ENCODE measurements at places on chromosomes 5 and 9.
A peak's percentile ranks its signal among the peaks of the same experiment; 100 is the strongest.

DNA sequence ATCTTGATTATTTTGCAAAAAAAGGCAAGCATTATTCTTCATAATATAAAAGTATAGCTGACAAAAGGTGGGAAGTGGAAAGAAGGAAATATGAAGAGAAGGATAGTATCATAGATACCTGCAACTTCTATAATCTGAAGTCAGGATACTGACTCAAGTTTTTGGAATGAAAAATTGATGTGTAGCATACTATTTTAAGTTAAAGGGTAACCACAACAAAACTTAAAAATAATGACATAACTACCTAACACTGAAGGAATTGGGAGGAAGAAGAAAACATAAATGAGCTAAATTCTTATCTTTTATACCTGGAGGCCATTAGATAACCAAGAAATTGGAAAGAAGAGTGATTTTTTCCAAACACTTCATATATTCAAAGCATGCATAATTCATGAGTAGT, 51.8 kb upstream of the TLE1 start:
- no peaks in the 10 kb centered on the region for H3K27me3 ChIP-seq
- H3K4me1 ChIP-seq = no peaks in the 10 kb centered on the region
- no peak overlapping the region for H3K4me3 ChIP-seq
- DNase-seq = no peak
- no peak overlapping the region for H3K27ac ChIP-seq
- no peaks in the 10 kb centered on the region for H3K36me3 ChIP-seq

DNA sequence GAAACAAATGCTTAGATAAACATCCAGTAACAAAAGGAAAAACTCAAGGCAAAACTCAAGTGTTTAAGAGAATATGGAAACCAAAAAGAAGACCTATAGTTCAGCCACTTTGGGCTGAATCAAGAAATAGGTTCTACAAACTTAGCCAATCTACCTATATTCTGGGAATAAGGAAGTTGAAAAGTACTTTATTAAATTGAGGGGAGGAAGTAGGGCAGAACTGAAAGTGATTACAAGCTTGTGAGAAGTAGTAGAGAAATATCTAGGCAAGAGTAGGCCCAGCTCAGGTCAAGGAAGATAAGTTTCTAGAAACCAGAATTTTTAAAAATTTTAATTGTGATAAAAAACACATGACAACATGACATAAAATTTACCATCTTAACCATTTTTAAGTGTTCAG, 384.8 kb upstream of the PCSK5 start:
- H3K4me1 ChIP-seq = no peaks in the 10 kb centered on the region
- no peak for DNase-seq
- no peak overlapping the region for H3K27ac ChIP-seq
- no peak overlapping the region for H3K4me3 ChIP-seq
- no peaks in the 10 kb centered on the region for H3K36me3 ChIP-seq
- no peaks in the 10 kb centered on the region for H3K27me3 ChIP-seq

DNA sequence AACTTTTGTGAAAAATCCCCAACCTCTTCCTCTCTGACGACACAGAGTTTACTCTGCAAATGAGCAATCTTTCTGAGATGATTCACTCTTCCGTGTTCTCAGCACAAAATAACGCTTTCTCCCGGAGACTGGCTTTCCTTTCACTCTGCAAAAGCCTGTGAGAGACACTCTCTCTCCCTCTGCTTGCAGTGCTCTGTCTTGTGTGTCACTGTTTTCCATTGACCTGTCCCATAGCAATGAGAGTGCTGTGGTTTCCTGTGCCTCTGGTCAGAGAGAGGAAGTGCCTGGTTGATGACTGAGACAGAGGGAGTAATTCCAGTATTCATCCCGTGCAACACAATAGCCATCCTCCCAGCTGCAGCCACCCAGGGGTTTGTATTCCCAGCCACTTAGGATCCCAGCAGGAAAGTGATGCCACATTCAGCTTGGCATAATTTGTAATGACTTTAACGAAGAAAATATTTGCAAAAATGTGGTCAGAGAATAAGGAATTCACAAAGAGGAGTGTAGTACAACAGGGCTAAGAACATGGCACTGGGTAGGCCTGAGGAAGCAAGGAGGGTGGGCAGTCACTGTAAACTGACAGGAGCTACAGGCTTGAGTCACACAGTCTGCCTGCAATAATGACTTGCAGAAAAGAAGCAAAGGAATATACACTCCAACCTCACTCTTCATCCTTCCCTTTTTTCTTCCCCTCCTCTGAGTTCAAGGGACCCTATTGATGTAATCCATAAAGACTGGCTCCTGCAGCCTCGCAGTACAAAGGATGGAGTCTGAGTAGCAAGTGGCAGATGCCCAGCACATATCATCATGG, 463.5 kb upstream of the RGMB start:
- H3K27ac ChIP-seq = no peak overlapping the region
- H3K4me3 ChIP-seq = no peak overlapping the region
- no peak for DNase-seq

- H3K36me3 ChIP-seq = no peaks in the 10 kb centered on the region
- no peaks in the 10 kb centered on the region for H3K27me3 ChIP-seq
- no peak for DNase-seq
- H3K27ac ChIP-seq = no peak overlapping the region
- no peak overlapping the region for H3K4me3 ChIP-seq
These were observed 9.8 kb downstream of the CXCL14 start for GRCh38 chr5:135568923-135569360.

- no peak overlapping the region for H3K4me3 ChIP-seq
- no peak for DNase-seq
- H3K36me3 ChIP-seq = no peaks in the 10 kb centered on the region
These were observed 104.2 kb downstream of the SEC61B start for GRCh38 chr9:99326112-99326916.

GRCh38 chr9:71915495-71915894, 4.1 kb downstream of the C9orf85 start:
- peaks cover 9% of the 10 kb centered on the region for H3K4me1 ChIP-seq
- H3K4me3 ChIP-seq = no peak overlapping the region
- no peaks in the 10 kb centered on the region for H3K36me3 ChIP-seq
- no peak for DNase-seq

GRCh38 chr5:59034498-59035186, 451.8 kb downstream of the RAB3C start:
- H3K27me3 ChIP-seq = no peaks in the 10 kb centered on the region
- H3K36me3 ChIP-seq = no peaks in the 10 kb centered on the region
- peak; percentile 38 for DNase-seq

- H3K4me3 ChIP-seq = peak overlapping the region; percentile 92
- peaks cover 9% of the 10 kb centered on the region for H3K4me1 ChIP-seq
- H3K36me3 ChIP-seq = peaks cover 12% of the 10 kb centered on the region
- H3K27me3 ChIP-seq = no peaks in the 10 kb centered on the region
- peak overlapping the region; percentile 82 for H3K27ac ChIP-seq
These were observed 2.5 kb upstream of the MSMP start for GRCh38 chr9:35756275-35757225.

DNA sequence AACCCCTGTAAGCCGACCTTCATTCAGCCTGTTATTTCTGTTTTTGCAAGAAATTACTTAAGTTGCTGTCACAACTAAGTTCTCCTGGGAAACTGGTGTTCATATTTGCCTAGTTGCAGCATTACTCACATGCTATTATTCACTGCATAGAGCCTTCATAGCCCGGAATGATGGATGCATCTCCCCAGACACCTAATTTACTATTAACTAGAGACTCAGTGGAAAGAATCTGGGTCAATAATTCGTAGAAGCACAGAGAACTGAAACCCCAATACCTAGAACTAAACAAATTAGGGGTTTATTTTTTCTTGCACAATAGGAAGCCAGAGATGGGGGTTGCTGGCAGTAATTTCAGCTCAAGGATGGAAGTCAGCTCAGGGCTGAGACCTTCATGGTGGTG, 45.7 kb upstream of the FAM170A start:
- no peaks in the 10 kb centered on the region for H3K27me3 ChIP-seq
- H3K27ac ChIP-seq = no peak overlapping the region
- H3K36me3 ChIP-seq = no peaks in the 10 kb centered on the region
- no peak for DNase-seq

DNA sequence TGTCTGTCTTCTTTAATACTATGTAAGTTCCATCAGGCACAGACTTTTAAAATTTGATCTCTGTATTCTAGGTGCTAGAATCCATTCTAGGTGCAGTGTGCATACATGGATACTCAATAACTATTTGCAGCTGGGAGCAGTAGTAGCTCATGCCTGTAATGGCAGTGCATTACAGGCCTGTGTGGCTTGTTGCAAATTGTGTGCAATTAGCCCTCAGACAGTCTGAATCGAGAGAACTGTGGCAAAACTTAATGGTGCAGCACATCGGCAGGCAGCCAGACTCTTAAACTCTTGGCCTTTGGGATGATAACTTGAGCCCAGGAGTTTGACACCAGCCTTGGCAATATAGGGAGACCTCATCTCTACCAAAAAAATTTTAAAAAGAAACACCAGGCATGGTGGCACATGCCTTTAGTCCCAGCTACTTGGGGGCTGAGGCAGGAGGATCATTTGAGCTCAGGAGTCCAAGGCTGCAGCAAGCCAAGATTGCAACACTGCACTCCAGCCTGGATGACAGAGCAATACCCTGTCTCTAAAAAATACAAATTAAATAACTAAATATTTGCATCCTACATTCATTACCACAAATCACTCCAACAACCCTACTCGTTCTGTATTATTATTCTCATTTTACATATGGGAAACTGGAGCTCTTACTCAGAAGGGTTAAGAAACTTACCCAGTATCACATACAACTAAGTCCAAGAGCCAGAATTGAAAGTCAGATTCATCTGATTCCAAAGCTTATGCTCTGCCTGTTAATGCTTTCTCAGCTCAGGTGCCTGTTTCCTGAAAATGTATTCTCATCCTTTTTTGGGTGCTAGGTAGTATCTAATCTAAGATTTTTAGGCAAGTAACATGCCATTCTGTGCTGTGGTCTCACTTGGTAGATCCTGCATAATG, 30.1 kb downstream of the PRKACG start:
- no peaks in the 10 kb centered on the region for H3K27me3 ChIP-seq
- H3K36me3 ChIP-seq = no peaks in the 10 kb centered on the region
- no peak overlapping the region for H3K4me3 ChIP-seq
- no peaks in the 10 kb centered on the region for H3K4me1 ChIP-seq
- DNase-seq = no peak
- no peak overlapping the region for H3K27ac ChIP-seq

GRCh38 chr9:110161940-110162339, 46.0 kb downstream of the C9orf152 start:
- no peaks in the 10 kb centered on the region for H3K36me3 ChIP-seq
- no peak overlapping the region for H3K4me3 ChIP-seq
- no peak overlapping the region for H3K27ac ChIP-seq
- DNase-seq = no peak
- H3K4me1 ChIP-seq = peaks cover 18% of the 10 kb centered on the region
- no peaks in the 10 kb centered on the region for H3K27me3 ChIP-seq

GRCh38 chr9:110672873-110673510, 4.4 kb downstream of the MUSK start:
- H3K4me1 ChIP-seq = no peaks in the 10 kb centered on the region
- DNase-seq = no peak
- H3K36me3 ChIP-seq = no peaks in the 10 kb centered on the region
- no peaks in the 10 kb centered on the region for H3K27me3 ChIP-seq

- H3K27me3 ChIP-seq = no peaks in the 10 kb centered on the region
- H3K36me3 ChIP-seq = no peaks in the 10 kb centered on the region
- H3K27ac ChIP-seq = no peak overlapping the region
- H3K4me1 ChIP-seq = peaks cover 32% of the 10 kb centered on the region
These were observed 100.6 kb downstream of the LIFR start for GRCh38 chr5:38455796-38456330.

DNA sequence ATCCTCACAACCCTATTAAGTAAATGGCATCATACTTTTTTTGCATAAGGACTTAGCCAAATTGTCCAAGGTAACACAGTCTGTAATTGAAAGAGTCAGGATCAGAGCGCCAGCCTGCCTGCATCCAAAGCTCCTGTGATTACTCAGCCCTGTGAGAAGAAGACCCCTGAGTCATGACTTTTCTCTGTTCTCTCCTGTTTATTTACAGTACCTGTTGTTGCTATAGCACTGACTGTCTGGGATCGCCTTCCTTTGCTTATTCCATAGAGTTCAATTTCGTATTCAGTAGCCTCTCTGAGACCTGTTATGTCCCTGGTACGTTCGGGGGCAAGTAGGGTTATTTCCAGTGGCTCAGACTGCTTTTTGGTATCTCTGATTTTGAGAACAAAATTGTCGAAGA, 71.8 kb downstream of the TNC start:
- no peaks in the 10 kb centered on the region for H3K36me3 ChIP-seq
- no peak overlapping the region for H3K4me3 ChIP-seq
- H3K4me1 ChIP-seq = no peaks in the 10 kb centered on the region
- H3K27ac ChIP-seq = no peak overlapping the region
- no peak for DNase-seq
- H3K27me3 ChIP-seq = no peaks in the 10 kb centered on the region

DNA sequence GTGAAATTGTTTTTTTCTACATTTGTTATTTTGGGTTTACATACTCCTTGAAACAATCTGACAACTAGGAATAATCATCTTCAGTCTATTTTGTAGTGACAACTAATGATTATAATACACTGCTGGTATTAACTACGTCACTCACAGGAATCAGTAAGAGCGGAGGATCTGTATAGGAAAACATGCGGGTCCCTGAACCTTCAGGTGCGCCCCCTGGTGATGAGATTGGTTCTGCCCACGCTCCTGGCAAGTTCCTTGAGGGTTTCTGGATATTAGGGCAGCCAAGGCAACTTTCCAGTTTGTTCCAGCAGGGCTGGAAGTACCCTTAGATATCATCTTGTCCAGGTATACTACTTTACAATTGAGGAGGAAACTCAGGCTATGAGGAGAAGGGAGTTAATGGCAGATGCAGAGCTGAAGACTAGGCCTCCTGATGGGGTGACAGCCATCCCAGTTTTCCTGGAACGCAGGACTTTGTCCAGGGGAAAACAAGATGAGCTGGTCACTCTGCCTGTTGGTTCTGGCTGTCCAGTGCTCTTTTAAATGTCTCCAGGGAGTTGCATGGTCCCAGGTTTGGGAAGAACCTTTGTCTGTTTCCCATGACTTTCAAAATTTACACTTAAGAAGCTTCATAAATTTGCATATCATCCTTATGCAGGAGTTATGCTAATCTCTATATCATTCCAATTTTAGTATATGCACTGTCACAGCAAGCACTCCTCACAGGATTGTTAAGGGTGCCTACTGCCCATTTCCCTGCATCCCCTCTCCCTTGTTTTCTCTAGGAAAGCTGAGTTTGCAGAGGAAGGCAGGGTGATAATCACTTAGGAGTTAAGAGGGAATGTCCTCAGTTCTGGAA, 14.9 kb upstream of the WNT8A start:
- H3K4me1 ChIP-seq = no peaks in the 10 kb centered on the region
- H3K27me3 ChIP-seq = no peaks in the 10 kb centered on the region
- no peaks in the 10 kb centered on the region for H3K36me3 ChIP-seq
- no peak overlapping the region for H3K4me3 ChIP-seq
- DNase-seq = peak; percentile 68

GRCh38 chr9:37715991-37716505, 37.6 kb upstream of the TRMT10B start:
- H3K36me3 ChIP-seq = no peaks in the 10 kb centered on the region
- no peak overlapping the region for H3K4me3 ChIP-seq
- no peaks in the 10 kb centered on the region for H3K27me3 ChIP-seq
- H3K27ac ChIP-seq = no peak overlapping the region

DNA sequence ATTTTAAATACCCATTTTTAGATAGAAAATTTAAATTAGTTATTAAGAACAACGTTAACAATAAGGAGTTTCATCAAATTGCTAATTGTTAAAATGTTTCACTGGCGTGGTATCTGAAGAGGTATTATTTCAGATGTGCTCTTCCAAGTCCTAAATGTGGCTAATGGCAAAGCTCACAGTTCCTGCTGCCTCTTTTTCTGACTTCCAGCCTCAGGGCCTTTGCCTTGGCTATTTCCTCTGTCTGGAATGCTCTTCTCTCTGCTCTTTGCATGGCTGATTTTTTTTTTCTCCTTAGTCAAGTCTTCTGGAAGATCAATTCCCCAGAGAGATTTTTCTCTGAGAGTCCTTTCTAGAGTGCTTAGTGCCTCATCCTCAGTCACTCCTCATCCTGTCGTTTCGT, 9.6 kb upstream of the SSBP2 start:
- H3K4me3 ChIP-seq = no peak overlapping the region
- no peak overlapping the region for H3K27ac ChIP-seq
- no peaks in the 10 kb centered on the region for H3K36me3 ChIP-seq
